Fibroblast of skin of back (primary cell): ENCODE measurements at places on chromosomes 2 and 18.

GRCh38 chr2:30770816-30771576 is 36.2 kb downstream of the CAPN13 start:
- no peak for DNase-seq

- DNase-seq = no peak
Observed at GRCh38 chr2:8573234-8573941, 108.5 kb upstream of the ID2 start.

DNA sequence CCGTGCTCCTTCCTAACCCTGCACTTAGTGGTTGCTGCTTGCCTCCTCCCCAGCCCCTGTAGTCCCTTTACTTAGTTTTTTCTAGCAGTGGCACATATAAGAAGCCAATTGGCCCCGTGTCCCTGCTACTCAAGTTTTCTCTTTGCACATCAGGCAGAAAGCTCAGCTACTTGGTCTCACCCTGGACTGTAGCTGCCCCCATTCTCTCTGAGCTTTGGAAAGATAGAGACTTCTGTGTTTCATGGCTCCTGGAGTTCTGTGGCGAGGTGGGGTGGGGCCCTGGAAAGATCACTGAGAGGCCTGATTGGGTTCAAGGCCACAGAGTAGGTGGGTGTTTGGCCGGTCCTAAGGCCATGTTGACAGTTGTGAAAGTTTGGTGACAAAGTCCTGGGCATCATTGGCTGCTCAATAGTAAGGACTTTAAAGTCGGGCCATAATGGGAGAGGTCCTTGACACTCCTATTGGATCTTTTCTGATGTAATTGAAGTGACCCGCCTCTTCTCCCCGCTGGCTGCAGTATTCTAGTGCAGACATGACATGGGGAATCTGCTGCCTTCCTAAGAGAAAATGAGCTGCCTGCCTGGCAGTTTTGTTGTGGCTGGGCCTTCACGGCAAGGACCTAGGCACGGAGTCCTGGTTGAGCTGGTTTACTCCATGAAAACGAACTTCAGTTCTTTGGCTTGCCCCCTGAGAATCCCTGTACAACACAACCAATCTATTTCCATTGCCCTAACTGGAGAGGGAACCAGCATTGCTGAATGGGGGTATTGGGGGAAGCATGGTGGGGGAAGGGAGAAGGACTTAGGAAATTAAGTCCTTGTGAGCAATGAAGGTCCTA is 26.2 kb upstream of the CYP27A1 start:
- DNase-seq = no peak

- no peak for DNase-seq
Observed at GRCh38 chr2:29013057-29013780, 32.1 kb downstream of the TOGARAM2 start.

GRCh38 chr2:201363857-201364560 is 6.9 kb upstream of the FLACC1 start:
- peak; percentile 57 for DNase-seq
